ENCODE measurements at places on chromosomes 13 and 19.

GRCh38 chr19:56367829-56368711 lies 25.3 kb downstream of the ZNF582 start:
- DNase-seq: peak; percentile 98

DNA sequence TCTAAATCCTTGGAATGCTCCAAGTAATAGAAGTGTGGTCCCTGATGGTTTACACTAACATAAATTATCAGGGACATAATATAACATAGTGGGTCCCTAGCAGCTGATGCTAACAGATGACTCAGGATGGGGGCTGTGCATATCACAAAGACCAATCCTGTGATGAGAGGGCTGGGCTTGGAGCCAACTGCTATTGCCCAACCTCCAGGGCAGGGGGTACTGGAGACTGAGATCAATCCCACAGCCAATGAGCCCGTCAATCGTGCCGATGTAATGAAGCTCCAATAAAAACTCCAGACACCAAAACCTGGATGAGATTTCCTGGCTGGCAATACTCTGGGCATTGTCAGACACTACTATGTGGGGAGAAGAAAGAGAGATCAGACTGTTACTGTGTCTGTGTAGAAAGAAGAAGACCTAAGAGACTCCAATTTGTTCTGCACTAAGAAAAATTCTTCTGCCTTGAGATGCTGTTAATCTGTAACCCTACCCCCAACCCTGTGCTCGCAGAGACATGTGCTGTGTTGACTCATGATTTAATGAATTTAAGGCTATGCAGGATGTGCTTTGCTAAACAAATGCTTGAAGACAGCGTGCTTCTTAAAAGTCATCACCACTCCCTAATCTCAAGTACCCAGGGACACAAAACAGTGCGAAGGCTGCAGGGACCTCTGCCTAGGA lies 33.4 kb downstream of the ABCC4 start:
- peak; percentile 76 for DNase-seq

DNA sequence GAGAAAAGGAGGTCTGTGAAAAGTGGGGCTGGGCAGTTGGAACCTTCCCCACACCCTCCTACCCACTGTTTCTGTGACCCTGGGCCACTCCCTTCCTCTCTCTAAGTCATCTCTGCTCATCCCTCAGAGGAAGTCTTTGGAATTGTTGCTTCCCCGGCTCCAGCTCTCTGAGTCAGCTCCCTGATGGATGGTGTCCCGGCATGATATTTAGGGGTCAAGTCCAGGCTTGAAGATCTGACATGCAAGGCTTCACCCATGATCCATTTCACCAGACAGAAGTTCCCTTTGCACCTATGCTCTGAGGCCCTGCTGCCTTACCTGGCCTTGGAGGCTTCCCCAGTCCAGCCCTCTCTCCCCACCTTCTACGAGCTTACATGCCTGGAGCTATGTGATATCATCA lies 13.3 kb downstream of the EXOC3L2 start:
- DNase-seq: no peak

DNA sequence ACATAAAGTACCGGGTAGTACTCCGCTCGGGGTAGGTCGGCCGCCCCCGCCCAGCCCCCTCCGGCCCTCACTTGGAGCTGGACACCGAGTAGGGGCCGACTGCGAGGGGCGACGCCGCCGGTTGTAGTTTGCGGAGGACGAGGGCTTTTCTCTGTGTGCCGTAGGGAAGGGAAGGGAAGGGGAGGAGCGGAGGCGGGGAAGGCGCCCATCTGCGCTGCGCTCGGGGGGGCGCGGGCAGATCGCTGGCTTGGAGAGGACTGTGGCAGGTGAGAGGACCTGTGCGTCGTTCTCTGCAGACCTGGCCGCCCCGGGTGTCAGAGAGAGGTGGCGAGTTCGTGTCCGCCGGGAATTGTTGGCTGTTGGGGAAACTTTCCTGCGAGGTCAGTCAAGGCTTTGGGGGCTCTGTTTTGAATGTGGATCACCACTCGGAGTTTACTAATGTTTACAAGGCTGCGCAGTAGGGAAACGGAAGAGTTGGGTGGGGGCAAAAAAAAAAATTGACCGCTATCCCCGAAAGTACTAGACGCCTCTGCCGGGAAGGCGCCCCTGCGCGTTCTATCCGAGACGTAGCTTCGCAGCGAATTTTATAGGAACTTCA lies 1.4 kb downstream of the ING1 start:
- peak; percentile 63 for DNase-seq

GRCh38 chr13:54965881-54966280 lies 1937.3 kb downstream of the OLFM4 start:
- DNase-seq: no peak

DNA sequence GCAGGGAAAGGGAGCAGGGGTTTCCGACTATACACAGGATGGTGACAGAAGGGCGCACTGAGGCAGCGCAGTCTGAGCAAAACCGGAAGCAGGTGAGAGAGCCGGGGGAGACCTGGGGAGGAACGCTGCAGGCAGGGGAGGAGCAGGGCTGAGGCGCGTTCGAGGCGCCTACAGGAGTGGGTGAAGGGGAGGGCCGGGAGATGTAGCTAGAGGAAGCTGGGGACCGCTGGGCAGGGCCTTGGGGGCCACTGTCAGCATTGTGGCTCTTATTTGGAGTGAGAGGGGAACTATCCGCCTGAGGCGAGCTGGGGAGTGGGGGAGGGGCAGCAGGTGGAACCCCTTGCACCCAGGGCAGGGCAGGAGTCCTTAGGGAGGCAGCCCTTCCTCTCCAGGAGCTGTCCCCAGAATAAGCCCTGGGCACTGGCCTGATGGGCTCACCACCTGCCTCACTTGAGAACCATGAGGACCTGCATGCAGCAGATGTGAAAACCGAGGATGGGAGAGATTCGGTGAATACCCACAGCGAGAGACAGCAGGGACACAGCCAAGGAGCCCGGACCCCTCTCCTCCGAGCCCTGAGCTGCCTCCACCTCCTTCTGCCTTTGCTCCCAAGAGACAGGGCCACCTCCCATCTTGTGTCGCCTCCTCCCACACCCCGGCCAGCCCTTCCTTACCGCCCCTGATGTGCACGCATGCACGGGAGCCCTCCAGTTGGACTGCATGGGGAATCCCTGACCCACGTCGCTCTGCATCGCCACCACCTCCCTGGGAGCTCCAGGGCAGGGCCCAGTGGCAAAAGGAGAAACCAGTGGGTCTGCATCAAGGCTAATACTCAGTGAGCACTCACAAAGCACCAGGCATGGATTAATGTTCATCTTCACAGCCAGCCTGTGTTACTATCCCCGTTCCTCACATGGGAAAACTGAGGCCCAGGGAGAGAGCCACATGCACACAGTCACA lies 10.3 kb downstream of the AKT2 start:
- no peak for DNase-seq

DNA sequence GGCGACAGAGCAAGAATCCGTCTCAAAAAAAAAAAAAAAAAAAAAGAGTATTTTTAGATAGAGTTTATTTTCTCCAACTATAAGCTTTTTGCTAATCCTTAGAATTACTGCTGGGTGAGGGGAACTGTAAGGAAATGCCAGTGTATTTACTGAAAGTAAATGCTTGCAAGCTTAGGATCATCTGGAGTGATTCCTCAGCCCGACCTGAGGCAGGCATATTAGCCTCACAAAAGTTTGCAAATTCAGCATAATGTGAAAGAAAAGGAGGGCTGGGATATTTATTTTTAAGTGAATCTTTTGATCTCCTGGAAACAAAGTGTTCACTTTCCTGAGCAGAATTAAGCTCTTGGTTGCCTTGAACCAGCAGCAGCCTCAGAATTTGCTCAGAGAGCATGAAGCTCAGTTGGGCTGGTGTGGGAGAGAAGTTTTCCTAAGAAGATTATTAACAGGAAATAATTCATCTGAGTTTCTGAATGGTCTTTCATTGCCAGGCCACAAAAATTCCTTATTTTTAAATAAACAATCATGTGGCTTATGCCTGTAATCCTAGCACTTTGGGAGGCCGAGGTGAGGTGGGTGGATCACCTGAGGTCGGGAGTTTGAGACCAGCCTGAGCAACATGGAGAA lies 24.7 kb upstream of the SPATA13 start:
- peak; percentile 75 for DNase-seq

DNA sequence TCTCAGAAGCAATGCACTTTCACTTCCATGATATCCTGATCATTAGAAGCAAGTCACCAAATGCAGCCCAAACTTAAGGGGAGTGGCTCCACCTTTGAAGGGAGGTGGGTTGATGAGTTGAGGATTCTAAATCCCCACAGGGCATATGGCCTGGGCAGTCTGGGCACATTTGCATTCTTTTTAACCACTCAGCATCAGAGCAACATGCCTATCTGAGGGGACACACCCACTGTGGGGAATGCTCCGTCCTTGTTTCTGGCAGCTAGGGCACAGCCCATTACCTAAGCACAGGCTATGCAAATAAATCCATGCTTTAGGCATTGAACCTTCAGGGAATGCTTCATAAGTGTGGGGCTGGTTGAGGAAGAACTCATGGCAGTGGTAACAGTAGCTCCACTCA lies 12.3 kb upstream of the SACS start:
- no peak for DNase-seq

GRCh38 chr13:99191900-99192399 lies 8.7 kb upstream of the UBAC2 start:
- peak; percentile 23 for DNase-seq

DNA sequence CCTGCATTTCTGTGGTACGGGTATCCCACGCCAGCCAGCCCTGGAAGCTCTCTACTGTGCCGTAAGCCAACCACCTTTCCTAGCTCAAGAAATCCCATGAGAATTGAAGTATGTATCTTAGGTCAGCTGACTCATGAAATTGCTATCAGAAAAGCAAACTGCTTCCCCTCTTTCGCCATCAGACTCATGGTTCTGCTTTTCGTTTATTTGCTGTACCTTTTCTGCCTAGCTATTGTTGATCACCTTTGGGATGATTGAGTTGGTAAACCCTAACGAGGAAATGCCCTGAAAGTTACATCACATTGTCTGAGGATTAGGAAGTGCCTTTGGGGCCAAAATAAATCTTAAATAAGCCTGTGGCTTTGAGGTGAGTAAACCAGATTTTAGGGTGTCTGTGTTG lies at the start of gene ADGRE3:
TSS of gene ADGRE3 (minus strand) at position 81 of the 400 bp plus-strand sequence. CDS start at position 7, 74 bp downstream.
- no peak for DNase-seq

DNA sequence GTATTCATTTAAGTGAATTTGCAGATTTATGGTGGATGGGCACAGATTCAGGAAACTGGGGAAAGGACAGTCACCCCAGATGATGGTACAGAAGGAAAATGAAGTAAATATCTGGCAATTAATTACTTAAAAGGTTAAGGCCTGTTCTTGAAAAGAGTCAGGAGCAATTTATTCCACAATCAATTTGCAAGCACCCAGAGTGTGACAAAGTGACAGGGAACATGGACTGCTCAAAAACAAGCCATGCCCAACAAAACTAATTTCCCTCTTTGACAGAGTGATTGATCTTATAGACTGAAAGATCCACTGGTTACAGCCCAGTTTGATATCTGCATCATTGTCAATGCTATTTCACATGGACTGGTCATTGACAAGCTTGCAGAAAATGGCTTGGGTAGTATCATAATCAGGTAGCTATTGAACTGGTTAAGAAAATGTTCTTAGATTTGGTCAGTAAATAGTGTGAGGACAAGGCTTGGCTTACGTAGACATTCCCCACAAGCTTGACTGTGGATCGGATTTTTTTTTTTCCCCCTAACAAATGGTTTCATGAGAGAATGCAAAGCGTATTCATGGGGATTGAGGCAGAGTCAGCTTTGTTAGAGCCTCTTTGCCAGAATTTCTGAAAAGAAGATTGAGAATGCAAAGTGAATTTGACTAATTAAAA lies 584.6 kb downstream of the GPC6 start:
- no peak for DNase-seq

DNA sequence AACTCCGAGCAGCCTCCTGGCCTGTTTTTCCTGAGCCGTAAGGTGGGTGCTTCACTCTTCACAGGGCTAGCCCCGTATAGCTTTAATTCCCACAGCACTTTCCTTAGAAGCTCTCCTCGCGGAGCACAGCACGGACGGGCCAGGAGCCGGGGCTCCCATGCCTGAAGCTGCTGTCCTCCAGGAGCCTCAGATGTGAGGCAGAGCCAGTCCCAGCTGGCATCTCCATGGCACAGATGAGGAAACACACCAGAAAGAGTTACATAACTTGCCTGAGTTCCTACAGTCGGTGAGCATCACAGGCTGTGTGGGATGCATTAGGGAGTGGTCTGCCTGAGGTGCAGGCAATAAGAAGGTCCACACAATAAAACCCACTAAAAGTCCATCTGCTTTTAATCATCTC lies 118.5 kb downstream of the ATP8A2 start:
- no peak for DNase-seq

- DNase-seq: no peak
Measured at GRCh38 chr19:51565583-51565982, 5.5 kb upstream of the ZNF175 start.

DNA sequence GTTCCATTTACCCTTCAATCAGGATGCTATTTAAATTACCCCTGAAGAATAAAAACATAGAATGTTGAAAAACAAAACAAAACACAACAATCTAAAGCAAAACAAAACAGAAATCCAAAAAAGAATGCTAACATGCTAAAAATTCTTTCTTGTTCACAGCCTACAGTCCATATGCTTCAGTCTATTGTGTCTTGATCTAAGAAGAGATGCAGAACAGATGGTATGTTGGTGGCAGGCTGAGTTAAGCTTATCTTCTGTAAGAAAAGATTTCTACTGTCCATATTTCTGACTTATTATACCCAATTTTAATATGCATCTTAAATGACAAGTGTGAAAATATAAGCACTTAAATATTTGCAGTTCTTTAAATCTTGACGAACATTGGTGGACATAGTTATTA lies 356.1 kb upstream of the SLITRK1 start:
- no peak for DNase-seq

GRCh38 chr13:80164462-80164861 lies 176.5 kb downstream of the SPRY2 start:
- no peak for DNase-seq

DNA sequence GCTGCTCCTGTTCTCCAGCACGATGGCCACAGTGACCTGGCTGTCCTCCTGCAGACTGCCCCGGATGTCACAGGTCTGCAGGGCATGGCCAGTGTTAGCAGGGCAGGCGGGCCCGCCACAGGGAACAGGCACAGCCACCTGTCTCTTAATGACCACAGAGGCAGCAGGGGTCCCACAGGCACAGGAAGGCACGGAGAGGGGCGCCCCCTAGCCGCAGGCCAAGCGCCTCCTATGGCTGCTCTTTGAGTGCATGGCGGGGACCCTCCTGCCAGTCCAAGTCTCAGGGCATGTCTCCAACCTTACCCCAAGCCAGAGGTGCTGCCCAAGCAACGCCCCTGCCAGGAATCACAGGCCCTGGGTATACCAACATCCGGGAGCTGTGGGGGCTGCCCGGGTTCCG lies 14.1 kb downstream of the IZUMO4 start:
- DNase-seq: no peak

GRCh38 chr19:7145494-7145893 lies 76.0 kb downstream of the ZNF557 start:
- peak; percentile 18 for DNase-seq

GRCh38 chr19:11416346-11417052 lies 2.6 kb downstream of the RGL3 start:
- DNase-seq: no peak

GRCh38 chr13:29579094-29579493 lies 16.4 kb downstream of the SLC7A1 start:
- no peak for DNase-seq

DNA sequence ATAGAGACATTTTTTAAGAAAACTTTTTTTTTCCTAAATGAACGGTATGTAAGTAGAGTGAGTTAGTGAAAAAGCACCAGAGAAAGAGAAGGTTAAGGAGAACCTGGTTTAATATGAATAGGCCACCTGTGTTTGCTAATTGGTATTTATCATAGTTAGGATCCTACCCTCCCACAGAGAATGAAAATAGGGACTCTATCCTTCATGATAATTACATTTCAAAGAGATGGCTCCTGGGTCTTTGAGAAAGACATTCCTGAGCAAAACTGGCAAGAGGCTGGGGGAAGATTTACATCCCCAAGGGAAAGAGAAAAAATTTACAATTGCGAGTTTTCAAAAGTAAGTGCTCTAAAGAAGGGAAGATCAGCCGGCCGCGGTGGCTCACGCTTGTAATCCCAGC lies 1284.5 kb downstream of the SLITRK1 start:
- DNase-seq: no peak

All from cardiac fibroblast (primary cell).